Activated T-helper 1 cell treated with anti-CD3 and anti-CD28 coated beads, Interleukin-2, amount 50 U/mL, for 16 hours (primary cell): ENCODE measurements at places on chromosomes 2 and 18.

GRCh38 chr2:1132328-1132969 lies 181.8 kb downstream of the SNTG2 start:
- DNase-seq, result no peak

DNA sequence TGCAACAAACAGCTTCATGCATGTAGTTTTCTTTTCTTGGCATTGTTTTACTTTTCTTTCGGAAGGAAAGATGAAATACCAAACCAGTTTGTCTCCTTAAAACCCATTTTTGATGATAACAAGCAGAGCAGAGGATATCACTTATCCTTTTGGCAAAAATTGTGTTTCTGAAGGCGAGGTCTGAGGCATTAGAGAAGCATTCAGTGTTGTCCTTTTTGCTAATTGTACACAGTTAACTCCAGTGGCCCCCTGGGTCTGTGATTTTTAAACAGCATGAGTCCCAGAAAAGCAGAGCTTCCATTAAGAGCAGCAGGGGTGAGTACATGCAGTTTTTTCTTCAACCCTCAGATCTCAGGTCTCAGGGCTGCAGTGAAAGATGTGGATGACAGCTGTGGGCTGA lies 41.3 kb downstream of the TTC39C start:
- DNase-seq, result no peak

DNA sequence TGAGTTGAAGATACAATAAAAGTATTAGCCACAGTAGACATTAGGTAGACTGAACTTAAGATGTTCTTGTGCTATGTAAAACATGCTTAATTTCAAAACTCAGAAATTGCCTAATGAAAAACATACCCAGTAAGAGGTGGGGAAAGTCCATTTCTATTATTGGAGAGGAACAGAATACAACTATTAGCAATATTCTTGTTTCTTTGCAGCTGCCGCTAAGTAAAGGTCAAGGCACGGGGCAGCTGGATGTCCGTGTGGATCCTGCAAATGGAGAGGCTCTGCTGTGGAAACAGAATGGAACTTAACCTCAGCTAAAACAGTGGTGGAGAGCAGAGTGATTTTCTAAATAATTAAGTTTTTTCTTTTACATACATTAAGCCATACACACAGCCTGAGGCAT lies 139.2 kb upstream of the ARHGAP28 start:
- no peak for DNase-seq

DNA sequence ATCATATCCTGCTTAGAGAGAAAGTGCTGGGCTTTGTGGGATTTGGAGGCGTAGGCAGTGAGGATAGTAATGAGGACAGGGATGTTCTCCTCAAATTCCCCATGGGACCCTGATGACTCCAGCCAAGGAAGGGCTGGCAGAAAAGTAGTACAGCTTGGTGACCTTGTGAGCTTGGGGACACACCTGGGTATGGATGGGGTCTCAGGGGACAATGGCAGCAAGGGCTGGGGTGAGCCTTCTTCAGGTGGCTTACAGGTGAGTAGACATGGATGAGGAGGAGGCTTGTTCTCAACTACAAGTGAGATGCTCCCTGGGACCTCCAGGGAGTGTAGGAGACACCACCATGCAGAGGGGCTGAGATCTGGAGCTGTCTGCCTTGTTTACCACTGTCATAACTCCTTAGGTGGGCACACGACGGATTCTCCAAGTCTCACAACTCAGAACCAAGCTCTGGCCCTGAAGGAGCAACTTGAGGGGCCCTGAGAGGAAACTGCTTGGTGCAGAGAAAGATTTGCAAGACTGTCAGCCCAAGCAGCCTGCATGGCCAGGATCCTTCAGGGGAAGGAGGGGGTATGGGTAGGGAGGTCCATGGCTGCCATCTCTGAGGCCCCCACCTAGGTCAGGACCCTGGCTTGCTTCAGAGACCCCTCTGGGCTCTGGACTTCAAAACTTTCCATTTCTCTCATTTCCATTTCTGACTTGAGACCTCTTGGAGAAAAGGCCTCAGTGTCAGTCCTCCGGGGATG lies 262.8 kb downstream of the DYSF start:
- no peak for DNase-seq

DNA sequence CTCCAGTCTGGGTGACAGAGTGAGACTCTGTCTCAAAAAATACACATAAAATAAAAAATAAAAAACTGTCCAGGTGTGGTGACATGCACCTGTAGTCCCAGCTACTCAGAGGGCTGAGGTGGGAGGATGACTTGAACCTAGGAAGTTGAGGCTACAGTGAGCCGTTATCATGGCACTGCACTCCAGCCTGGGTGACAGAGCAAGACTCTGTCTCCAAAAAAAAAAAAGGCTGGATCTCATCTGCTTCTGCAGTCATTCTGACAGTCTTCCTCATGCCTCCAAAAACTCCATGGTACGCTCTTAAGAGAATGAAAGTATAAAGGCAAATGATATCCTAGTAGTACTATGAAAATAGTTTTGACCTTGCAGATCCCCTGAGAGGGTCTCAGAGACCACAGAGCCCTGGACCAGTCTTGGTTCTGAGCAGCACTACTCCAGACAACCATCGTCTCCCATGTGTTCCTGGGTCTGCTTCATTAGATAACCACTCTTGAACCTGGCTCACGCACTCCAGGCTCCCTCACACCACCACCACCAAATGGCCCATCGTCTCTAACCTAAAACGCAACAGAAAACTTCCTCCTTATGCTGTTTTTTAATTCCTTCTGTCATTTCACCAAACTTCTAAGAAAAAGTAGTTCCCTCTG lies 26.0 kb downstream of the SPIRE1 start:
- DNase-seq, result no peak

DNA sequence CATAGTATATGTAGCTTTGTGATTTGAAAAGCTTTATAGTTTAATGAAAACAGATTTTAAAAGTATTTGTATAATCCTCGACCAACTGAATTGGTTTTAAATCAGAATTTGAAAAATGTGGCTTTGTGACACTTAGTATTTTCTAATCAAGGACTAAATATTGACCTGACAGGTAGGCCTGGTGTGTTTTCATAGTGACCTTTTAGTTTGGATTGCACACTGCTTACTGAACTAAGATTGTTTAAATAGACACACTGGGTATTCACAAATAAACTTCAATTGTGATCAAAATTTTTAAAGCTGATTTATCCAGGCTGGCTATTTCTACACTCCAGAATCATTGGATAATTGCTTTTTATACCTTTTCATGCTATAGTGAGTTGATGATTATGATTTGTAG lies 31.8 kb upstream of the FAM237A start:
- no peak for DNase-seq

DNA sequence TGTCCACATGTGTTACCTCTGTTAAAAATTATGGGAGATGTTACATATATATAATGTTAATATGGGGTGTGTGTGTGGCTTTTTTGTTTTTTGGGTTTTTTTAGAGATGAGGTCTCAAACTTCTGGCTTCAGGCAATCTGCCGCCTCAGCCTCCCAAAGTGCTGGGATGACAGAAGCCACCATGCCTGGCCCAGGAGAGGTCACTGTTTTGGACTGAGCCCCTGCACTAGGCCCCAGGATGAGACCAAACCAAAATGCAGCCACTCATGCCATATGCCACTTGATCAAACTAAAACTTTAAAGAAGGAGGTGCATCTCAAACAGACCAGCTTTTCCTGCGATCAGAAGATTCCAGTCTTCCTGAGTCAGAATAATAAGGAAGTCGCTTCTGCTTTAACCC lies 2.5 kb downstream of the ADI1 start:
- no peak for DNase-seq

DNA sequence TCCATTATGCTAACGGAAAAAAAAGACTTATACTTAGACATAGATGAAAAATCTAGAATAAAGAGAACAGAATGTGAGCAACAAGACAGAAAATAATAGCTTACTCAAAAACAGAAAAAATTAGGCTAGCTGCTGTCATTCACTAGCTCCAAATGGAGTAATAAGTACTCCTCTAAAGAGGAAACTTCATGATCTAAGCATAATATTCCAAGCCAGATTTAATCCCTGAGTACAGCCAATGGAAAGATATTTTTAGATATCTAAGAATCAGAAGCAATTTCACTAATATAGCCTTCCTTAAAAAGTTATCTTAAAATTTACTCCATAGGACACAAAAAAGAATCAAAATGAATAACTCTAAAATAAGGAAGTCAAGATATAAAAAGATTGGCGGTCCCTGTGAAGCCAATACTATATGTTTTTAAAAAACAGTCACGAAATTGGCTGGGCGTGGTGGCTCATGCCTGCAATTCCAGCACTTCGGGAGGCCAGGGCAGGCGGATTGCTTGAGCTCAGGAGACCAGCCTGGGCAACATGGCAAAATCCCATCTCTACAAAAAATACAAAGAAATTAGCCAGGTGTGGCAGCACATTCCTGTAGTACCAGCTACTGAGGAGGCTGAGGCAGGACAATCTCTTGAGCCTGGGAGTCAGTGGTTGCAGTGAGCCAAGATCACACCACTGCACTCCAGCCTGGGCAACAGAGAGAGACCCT lies 123.2 kb upstream of the BCL2L11 start:
- no peak for DNase-seq

DNA sequence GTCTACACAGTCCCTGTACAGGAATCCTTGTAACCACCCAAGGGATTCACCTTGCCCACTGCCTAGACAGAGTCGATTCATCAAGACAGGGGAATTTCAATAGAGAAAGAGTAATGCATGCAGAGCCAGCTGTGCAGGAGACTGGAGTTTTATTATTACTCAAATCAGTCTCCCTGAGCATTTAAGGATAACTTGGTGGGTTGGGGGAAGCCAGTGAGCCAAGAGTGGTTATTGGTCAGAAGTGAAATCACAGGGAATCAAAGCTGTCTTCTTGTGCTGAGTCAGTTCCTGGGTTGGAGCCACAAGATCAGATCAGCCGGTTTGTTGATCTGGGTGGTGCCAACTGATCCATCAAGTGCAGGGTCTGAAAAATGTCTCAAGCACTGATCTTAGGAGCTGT lies 17.8 kb upstream of the FAM98A start:
- no peak for DNase-seq

DNA sequence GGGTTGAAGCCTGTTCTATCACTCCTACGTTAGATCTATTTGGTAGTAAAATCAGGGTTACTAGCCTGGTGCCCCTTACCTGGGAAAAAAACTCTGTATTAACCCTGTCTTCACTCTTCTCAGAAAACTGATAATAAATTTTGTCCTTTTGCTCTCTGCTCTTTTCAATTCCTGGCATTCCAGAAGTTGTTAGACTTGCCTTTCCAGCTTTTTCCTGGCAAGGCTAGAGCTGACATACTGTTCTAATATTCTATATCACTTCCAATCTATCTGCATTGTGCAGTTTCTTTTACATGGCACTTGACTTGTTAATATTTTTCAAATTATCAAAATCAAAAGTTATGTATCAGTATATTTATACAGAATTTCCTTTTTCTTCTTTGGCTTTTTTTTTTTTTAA lies 162.2 kb downstream of the FIGN start:
- no peak for DNase-seq

DNA sequence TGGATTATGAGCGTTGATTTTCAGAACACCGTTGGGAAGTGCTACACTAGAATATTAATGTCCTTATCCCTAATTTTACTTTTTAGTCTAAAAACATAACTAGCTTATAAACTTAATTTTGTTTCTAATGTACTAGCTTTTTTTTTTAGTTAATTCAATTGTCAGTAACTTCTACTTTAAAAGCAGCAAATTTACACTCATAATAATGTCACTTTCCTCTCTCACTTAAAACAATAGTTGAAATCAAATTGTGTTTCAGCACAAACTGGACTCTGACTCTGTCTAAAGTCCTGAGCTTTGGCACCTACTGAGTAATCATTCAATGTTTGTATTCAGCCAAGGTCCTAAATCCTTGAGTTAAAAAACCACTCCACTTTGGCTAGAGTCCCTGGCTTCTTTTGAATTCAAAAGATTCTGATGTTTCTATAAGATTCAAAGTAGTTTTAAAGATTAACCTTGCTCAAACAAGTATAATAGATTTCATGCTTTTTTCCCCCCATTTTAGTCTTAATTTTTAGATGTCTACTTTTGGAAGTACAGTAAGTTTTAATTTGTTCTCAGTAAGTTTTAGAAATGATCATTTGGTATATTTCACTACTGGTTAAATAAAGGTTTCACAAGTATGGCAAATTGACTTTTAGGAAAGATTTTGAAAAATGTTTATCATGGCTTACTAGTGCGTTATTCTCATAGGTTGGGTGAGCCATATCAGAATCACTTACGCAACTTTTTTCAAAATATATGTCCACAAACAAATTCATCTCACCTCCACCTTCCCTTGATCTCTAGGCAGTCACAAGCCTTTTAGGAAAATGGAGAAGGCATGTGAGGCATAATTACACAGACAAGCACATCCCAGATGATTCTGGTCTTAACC lies 23.4 kb downstream of the CCNYL1 start:
- no peak for DNase-seq

- DNase-seq, result no peak
These were observed 106.0 kb downstream of the COPS8 start for GRCh38 chr2:237191714-237192081.

GRCh38 chr2:16546128-16546754 lies 119.4 kb downstream of the CYRIA start:
- DNase-seq, result no peak

GRCh38 chr2:190535121-190535439 lies 558 bp upstream of the NEMP2 start:
- no peak for DNase-seq

DNA sequence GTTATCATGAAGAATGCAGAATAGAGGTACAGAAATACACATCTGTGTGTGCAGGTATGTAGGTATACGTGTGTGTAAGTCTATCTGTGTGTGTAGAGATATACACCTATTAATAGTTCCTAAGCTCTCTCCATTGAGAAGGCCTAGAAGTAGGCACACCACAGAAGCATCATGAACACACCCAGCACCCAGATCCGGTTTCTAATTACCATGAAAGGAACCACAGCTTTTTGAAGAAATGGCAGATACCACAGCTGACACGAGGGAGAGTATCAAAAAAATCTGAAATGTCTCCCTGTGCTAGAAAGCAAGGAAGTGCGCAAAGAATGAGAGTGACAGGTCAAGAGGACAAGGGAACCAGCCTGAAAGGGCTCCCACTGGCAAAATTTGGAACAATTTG lies 27.7 kb upstream of the AP1S3 start:
- DNase-seq, result no peak
